Activated CD4-positive, alpha-beta T cell treated with anti-CD3 and anti-CD28 coated beads for 48 hours (primary cell): ENCODE measurements at places on chromosomes 5 and 9.

GRCh38 chr9:128886211-128886891, 4.4 kb downstream of the LRRC8A start:
- no peak for DNase-seq

DNA sequence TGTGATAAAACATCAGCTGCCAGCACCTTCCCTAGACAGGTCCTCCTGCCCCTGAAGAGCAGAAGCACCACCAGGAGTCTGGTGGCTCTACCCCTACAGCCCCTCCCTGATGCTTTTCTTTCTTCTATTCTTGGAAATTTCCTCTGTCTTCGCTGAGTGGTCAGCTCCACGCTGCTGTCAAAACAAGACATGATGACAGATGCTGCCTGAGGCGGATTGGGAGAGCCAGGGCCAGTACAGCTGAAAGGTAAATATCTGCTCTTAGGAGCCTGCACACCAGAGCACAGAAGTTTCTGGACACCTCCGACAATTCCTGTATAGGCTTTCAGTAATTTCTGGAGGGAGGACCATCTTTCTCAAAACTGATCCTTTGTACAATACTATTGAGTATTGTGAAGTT, 4.7 kb upstream of the OR1Q1 start:
- no peak for DNase-seq

- DNase-seq: no peak
Measured at GRCh38 chr9:111939322-111939721, 42.7 kb downstream of the UGCG start.

GRCh38 chr9:27108981-27109541, at the start of gene TEK:
Gene TEK (plus strand): TSS chr9:27109225. CDS start chr9:27109591, 366 bp downstream.
- DNase-seq: no peak

DNA sequence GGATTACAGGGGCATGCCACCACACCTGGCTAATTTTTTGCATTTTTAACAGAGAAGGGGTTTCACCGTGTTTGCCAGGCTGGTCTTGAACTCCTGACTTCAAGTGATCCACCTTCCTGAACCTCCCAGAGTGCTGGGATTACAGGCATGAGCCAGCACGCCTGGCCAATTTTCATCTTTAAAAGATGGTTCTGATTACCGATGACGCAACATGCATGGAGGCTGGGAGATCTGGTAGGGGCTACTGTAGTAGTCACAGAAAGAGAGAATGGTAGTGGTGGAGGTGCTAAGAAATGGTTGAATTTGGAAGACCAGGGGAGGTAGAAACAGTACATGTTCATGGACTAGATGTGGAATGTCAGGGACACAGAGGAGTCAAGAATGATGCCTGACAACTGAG, 22.4 kb upstream of the RETREG1 start:
- no peak for DNase-seq

- DNase-seq: no peak
Measured at GRCh38 chr9:33341182-33341581, 50.9 kb downstream of the NFX1 start.

DNA sequence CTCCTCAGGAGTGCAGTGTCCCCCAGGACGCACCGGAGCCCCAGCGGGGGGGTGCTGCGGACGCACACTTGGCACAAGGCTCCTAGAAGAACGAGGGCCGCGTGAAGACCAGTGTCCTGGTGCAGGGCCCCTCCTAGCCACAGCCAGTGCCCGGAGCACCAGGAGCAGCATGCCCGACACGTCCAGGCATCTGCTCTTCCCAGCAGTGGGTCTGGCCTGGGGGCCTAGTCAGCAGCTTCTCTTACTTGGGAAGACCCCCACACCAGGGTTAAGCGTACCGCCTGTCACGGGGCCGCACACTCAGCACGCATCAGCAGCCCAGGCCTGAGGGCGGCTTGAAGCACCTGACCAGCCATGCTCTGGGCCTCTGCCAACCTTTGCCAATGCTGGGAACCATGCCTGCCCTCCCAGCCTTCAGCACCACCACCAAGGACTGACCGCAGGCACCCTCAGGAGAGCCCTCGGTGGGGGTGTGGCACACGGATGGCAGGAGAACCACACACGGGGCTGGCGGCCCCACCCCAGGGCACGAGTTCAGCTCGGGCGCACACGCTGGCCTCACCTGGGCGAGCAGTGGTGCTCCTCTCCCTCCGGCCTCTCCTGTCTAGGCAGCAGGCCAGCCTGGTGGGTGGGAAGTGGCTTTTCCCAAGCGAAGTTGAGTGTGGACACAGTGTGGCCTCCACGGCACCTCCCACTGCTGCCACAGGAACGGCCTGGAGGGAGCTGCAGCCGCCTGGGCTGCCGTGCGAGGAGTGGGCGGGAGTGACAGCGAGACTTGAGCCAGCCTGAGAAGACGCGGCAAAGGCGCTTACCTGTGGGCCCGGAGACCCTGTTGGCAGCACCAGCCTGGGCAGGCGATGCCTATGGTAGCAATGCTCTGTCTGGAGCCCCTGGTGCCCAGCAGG, 12.0 kb upstream of the AJM1 start:
- DNase-seq: no peak

GRCh38 chr9:132976571-132976970, 1.9 kb upstream of the GFI1B start:
- no peak for DNase-seq

- no peak for DNase-seq
Measured at GRCh38 chr5:170292179-170293104, 5.1 kb downstream of the LCP2 start.

DNA sequence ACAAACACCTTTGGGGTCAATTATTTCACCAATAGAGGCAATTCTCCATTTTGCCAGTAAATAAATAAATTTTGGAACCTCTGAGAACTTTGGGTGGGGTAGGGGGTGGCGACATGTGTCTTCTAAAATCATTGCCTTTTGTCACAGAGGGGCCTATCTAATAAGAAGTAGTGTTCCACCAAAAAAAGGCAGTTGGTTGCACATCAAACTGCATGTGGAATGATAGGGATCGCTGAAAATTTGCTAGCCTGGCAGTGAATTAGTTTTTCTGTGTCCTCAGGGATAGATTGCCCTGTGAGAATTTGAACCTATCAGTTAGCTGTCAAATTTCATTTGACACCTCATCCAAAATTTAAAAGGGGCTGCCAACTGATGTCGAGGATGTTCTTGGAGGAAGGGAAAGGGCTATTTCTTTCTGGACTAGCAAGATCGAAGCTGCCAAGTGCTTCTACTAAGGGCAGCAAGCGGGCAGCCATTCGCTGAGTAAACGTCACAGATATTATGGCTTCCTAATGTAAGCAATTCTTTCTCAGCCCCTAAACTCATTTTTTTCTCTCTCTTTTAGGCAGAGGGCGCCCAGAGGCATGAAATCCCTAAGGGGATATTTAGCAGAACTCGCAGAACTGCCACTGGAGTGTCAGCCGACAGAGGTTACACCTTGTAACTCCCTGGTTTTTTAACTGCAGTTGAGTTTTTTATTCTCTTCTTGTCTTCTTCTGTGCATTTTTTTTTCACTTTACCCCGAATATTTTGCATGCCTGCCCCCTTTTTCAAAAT, 2208.1 kb upstream of the WWC1 start:
- DNase-seq: no peak

GRCh38 chr5:123438902-123439301, 15.7 kb upstream of the CEP120 start:
- DNase-seq: peak; percentile 34

DNA sequence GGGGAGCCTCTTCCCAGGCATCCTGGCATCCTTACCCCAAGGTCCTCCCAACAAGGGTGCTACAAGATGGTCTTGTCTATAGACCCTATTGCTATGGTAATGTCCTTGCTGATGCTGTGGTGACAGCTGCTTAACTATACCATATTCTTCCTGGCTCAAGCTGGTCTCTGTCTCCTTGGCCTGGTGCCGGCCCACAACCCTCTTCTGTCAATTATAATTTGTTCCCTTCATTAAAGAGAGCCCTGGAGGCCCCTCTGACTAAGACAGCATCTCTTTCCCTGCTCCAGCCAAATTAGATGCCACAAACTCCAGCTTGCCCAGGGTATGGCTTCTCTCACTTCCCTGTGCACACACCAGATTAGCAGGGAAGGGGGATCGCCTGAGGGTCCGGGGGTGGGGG, 86.7 kb downstream of the PSD2 start:
- no peak for DNase-seq

GRCh38 chr5:93902288-93902687, 160.9 kb upstream of the POU5F2 start:
- no peak for DNase-seq

GRCh38 chr5:172686111-172686510, 45.0 kb downstream of the NEURL1B start:
- no peak for DNase-seq

GRCh38 chr9:81964218-81965171, 21.2 kb downstream of the SPATA31D3 start:
- no peak for DNase-seq
